Pons (tissue), 1 donor: ENCODE measurements at places on chromosomes 3 and 15.

GRCh38 chr3:66490214-66490613 is 10.6 kb downstream of the LRIG1 start:
- DNase-seq = no peak

- no peak for DNase-seq
Measured at GRCh38 chr15:31934821-31935220, 95.5 kb upstream of the CHRNA7 start.

DNA sequence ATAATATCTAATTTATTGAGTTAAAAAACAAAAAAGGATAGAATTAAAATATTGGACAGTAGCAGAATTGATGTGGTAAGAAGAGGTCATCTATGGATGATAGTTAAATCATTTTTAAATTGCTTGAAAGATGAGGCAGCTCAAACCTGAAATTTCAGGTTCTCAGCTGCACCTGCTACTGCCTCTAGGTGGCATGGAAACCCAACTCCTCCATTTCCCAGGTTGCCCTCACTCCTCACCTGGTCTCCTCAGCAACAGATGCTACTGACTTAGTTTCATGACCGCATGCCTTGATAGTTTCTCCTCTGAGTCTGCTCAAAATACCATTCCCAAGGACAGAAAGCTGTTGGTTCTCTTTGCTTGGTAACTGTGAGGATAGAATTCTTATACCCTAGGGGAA is 148.1 kb downstream of the ABHD5 start:
- no peak for DNase-seq

- no peak for DNase-seq
Measured at GRCh38 chr3:8320711-8321458, 180.7 kb upstream of the LMCD1 start.

GRCh38 chr3:190706582-190706981 is 155.9 kb downstream of the GMNC start:
- DNase-seq = no peak

- no peak for DNase-seq
Measured at GRCh38 chr15:96225642-96226259, 104.7 kb upstream of the NR2F2 start.

- DNase-seq = no peak
Measured at GRCh38 chr15:51751697-51752683, 593 bp downstream of the TMOD2 start.

DNA sequence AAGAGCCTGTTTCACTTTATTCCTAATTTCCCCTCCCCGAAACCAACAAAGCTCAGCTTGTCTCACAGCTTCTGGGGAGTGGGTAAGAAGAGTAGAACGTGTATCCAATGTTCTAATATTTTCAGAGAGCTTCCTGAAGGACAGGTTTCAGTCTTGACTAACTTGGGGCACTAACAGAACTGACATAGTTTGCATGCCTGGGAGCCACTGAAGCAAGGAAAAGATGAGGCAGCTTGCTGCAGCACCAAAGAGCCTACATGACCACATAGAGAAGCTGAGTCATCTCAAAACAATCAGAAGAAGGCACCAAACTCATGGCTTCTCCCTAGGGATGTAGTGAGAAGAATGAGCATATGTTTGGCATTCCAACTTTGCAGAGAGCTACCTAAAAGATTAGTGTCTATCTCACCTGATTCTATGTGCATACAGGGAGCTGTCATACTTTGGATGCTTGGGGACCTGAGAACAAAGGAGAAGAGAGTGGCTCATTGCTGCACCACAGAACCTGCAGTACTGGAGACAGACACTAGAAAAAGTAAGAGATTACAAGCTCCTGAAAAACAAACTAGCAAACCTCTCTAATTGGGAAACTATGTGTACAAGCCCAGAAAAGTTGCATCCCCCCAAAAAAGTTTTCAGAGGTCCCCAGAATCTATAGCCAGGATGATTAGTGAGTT is 86.9 kb downstream of the DCLK3 start:
- DNase-seq = no peak
